ENCODE measurements at places on chromosomes 3 and 15.

GRCh38 chr15:90001062-90001682 lies at the start of gene ZNF710:
ZNF710 (plus strand) TSS chr15:90001324; CDS start chr15:90067138, 65,814 bp downstream.
- peak; percentile 61 for DNase-seq

GRCh38 chr3:125220727-125221429 lies 8.3 kb upstream of the SLC12A8 start:
- no peak for DNase-seq

DNA sequence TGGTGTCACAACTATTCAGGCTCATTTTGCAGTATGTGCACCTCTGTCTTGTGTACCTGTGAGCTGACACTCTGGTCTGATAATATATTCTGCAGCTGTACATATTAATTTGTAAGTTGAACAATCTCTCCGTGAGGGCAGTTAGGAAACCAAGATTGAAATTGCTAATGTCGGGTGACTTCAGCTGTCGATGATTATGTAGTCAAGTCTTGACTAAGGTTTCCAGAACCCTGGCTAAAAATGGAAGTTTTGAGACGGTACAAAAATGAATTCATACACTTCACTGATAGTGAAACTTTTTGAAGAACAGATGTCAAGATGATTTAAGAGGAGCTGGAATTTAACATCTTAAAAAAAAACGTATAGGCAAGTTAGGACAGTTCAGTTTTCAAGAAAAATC lies 196.8 kb upstream of the ICE2 start:
- no peak for DNase-seq

- no peak for DNase-seq
These were observed 128.8 kb downstream of the MITF start for GRCh38 chr3:69867941-69868505.

DNA sequence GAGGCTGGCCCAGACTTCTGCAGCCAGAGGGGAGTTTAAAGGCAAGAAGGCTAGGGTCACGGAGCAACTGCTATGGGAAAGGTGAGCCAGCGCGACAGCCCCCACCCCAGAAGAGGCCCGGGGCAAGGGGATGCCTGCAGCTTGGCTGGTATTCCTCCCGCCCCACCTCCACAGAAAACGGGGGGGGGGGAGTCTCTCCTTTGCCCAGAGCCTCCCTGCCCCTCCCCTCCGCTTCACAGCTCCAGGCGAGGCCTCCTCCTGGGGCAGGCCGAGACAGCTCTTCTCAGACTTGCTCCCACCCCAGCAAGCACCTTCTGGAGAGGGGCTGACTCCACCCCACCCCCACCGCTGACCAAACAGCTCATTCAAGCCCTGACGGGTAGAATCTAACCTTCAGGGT lies 13.4 kb downstream of the ANP32A start:
- DNase-seq, result no peak

GRCh38 chr3:69411346-69411745 lies 25.5 kb upstream of the FRMD4B start:
- no peak for DNase-seq

DNA sequence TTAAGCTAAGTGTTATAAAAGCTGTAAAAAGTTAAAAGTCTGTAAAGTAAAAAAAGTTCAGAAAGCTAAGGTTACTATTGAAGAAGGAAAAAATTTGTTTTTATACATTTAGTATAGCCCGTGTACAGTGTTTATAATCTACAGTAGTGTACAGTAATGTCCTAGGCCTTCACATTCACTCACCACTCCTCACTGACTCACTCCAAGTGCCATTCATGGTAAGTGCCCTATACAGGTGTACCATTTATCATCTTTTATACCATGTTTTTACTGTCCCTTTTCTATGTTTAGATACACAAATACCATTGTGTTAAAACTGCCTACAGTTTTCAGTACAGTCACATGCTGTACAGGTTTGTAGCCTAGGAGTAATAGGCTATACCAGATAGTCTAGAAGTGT lies 8.8 kb downstream of the CCDC71 start:
- DNase-seq, result no peak

- DNase-seq, result no peak
These were observed 100.2 kb upstream of the TLE3 start for GRCh38 chr15:70197945-70198361.

GRCh38 chr3:46574881-46575576 lies 8.9 kb upstream of the LRRC2 start:
- DNase-seq, result no peak

GRCh38 chr3:46896386-46896785 lies 18.9 kb downstream of the PTH1R start:
- no peak for DNase-seq

DNA sequence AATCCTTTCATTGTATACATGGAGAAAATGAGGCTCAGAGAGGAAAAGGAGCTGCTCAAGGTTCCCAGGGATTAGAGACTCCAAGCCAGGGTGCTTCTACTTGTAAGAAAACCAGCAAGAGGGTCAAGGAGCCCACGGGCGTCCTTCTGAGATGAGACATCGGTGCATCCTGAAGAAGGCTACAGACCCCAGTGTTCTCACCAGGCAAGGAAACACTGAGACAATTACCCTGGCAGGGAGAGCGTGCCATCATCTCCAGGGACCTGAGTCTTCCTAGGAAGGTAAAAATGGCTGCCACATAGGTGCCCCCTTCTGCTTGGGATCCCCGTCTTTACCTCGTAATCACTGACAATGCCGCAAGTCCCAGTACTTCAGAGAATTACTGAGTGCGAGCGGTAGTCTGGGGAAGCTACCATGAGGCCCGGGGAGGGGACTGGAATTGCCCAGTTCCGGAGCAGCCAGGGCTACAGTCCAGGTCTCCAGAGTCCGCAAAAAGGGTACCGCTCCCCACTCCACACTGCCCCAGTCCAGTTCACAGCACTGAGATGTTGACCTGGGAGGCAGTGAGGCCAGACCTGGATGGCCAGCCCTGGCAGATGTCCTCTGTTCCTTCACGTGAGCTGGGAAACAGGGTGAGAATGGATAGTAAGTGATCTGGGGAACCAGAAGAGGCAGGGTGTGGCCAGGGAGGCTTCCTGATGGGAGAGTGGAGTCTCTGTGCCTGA lies 164.7 kb upstream of the SMAD3 start:
- DNase-seq, result no peak

DNA sequence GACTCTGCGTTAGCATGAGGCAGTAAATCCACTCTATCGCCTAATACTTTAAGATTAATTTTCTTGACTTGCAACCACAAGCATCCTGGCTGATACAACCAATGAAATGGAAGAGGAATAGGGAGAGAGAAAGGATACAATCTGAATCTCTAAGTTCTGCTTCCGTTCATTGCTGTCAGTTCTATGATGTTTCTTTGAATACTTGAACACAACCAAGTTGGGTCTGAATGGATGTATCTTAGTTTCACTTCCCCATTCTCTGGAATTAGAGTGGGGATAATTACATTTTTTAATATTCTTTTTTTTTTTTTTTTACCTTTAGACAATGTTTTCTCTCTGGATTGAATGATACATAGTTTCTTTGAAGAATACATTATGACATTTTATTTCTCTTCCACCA lies 22.9 kb downstream of the PDE8A start:
- no peak for DNase-seq

DNA sequence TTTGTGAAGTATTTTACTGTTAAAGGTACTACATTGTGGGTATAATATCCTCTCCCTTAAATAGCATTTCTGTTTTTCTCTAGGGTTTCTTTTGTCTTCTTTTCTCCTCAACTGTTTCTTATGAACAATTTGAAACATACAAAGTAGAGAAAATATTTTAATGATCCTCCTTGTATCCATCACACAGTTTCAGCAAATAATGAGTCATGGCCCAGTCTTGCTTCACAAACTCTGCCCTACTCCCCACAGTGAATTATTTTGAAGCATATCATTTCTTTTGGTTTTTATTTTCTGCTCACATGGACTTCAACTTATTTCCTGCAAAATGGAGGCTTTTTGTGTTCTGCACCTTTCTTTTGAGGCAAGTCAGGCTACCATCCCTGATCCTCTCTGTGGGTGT lies 6.1 kb upstream of the SCAANT1 start:
- no peak for DNase-seq

- no peak for DNase-seq
These were observed 762.4 kb upstream of the DPPA4 start for GRCh38 chr3:110099711-110100110.

GRCh38 chr15:55403531-55403930 lies 4.6 kb downstream of the CCPG1 start:
- no peak for DNase-seq

GRCh38 chr15:91553196-91553854 lies 300.2 kb upstream of the SLCO3A1 start:
- DNase-seq, result no peak

GRCh38 chr15:73125219-73125618 lies 73.0 kb downstream of the NEO1 start:
- no peak for DNase-seq

- DNase-seq, result no peak
These were observed 250.9 kb upstream of the CFAP20DC start for GRCh38 chr3:59300733-59301132.

- DNase-seq, result no peak
These were observed 37.8 kb upstream of the FOXB1 start for GRCh38 chr15:59966262-59966661.

- DNase-seq, result no peak
These were observed 4.9 kb downstream of the NANOGP8 start for GRCh38 chr15:35080226-35080625.

DNA sequence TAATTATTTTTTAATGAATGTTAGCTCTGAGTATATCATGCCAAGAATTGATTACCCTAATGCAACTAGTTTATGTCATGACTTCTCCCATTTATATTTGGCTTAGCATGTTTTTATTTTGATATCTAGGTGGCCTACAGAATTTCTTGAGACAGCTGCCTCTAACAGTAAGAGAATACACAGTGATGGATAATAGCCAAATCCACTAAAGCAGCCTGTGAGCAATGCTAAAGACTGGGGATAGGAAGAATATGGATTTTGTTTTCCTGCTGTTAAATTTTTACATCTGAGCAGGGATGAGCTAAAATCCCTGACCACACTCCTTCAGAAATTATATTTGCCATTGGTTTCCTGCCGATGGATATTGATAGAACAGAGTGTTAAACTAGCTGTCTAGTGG lies 149.3 kb upstream of the TGFBR2 start:
- DNase-seq, result no peak

DNA sequence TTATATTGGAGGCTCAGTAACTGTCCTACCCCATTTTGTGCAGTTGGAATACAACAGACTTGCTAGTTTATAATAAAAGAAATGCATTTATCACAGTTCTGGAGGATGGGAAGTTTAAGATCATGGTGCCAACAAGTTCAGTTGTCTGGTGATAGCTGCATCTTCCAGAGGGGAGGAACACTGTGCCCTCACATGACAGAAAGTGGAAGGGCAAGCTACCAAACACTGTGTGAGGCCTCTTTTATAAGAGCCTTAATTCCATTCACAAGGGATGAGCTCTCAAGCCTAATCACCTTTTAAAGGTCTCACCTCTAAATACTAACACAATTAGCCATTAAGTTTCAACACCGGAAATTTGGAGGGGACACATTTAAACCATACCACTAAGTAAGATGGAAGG lies 1073.9 kb downstream of the PLOD2 start:
- DNase-seq, result no peak

- no peak for DNase-seq
These were observed 6.7 kb upstream of the TMPRSS7 start for GRCh38 chr3:112027826-112028225.

GRCh38 chr15:67784856-67785430 lies 40.4 kb upstream of the SKOR1 start:
- DNase-seq, result no peak

- no peak for DNase-seq
These were observed 915 bp upstream of the CALML4 start for GRCh38 chr15:68205954-68206539.

DNA sequence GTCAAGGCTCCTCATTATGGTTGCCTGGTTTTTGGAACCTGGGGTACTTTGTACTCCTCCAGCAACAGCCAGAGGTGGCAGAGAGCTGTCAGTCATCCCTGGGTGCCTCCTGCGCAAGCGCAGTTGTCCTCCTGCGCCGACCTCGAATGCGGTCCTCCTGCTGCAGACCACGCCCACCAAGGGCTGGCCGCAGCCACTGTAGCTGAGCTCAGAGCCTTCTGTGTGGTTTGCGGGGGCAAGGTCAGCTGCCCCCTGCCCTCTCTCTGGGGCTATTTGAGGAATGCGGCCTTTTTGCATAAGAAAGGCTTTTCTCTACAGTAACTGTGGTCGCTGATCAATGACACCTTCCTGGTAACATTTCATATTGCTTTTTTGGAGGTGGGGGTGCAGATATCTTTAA lies 131.3 kb upstream of the SNRPN start:
- DNase-seq, result no peak

DNA sequence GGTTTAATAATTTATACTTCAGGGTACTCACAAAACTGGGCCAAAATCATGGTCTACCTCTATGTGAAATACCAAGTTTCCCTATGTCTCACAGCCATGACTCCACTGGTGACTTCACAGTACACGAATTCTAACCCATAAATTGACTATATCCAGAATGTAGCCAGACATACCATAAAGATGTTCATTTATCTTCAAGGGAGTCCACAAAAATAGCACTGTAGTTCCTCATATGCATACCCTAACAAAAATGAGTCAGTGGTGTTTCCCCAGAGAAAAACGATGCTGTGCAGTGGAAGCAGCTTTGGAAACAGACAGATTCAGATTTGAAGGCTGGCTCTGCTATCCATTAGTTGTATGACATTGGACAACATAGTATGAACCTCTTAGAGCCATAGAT lies 438.8 kb downstream of the FHIT start:
- DNase-seq, result no peak

DNA sequence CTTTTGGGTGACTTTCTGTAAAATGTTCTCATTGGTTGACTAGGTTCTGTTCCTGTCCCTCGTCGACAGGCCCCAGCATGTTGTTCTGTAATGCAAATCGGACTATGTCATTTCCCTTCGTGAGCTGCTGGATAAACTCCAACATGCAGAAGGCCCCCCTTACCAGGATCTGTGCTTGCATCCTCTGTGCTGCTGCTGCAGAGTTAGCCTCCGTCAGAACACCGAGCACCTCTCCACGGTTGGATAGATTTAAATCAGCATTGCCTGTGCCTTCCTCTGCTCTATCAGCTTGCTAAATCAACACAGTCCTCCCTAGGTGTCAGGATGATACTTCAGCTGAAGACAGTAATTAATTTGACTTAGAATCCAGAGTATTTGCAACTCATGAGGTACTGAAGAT lies 12.7 kb upstream of the MINDY4B start:
- DNase-seq, result no peak

DNA sequence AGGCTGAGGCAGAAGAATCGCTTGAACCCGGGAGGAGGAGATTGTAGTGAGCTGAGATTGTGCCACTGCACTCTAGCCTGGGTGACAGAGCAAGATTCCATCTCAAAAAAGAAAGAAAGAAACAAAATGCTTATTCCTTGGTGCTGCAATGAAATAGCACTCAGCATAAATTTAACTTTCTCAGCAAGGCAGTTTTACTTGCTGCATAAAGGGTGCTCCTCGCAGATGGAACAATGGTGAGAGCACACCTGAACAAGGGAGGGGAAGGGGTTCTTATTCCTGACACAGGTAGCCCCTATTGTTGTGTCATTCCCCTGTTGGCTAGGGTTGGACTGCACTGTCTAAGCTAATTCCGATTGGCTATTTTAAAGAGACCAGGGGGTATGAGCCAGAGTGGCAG lies 17.1 kb downstream of the PAK2 start:
- DNase-seq, result no peak
